Fibroblast of gingiva (primary cell): ENCODE measurements at places on chromosomes 6 and 20.

GRCh38 chr6:105991561-105992314 lies 94.4 kb upstream of the PRDM1 start:
- no peak for DNase-seq

DNA sequence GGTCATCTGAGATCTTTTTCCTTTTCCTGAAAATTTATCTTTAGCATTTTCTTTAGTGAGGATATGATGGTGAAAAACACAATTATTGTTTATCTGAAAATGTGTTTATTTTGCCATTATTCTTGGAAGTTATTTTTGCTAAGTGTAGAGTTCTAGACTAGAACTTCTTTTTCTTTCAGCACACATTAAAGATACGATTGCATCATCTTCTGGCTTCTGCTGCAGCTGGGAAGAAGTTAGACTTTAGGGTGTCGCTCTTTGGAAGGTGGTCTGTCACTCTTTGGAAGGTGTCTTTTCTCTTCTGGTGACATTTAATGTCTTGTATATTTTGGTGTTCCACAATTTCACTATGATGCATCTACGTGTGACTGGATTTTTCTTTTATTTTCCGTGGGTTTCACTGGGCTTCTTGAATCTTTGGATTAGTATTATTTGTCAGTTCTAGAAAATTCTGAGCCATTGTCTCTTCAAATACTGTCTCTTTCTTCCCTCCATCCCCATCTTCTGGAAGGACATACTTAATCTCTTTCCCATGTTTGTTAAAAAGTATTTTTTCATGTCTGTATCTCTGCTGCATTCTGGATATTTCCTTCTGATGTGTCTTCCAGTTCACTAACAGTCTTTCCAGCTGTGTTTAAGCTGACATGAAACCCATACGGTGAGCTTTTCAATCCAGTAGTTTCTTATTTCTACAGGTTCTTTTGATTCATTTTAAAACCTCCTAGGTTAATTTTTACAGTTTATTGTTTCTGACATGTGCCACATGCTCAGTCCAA lies 81.0 kb downstream of the AGPAT4 start:
- DNase-seq: no peak

DNA sequence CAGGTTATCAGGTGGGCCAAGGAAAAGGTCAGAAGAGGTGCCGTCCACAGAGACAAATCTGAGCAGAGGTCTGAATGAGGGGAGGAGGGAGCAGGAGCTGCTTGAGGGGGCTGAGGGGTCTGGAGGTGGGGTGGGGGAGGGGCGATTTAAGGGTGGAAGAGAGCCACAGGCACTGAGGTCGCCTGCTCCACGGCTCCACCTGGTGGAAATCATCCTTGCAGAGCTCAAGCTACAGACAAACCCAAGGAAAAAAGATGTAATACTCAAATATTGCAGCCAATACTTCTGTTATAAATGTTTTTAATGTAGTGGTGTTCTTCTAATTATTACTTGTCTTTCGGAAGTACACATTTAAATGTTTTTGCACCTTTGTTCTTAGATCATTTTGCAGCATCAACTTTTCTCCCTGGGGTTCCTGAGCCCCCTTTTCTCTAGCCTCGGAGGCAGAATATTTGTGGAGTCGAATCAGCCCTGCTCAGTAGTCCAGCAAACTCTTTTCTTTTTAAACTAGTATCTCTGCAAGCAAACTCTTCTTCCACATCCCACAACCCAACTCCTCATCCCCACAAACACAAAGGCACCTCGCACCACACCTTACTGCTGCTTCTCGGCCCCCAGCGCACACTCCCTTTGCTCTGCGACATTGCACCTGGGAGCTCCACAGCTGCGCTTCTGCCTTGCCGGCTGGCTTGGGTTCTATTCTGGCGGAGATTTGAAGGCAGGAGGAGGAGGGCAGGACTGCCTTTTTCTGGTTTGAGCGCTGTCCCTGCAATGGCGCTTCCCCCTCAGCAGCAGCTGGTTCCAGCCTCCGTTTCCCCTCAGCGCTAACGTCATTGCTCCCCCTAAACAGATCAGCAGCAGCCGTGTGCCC lies 51.0 kb upstream of the TFAP2A start:
- peak; percentile 31 for DNase-seq

GRCh38 chr6:125983246-125983945 lies 2.9 kb upstream of the TRMT11 start:
- peak; percentile 72 for DNase-seq

- DNase-seq: no peak
Measured at GRCh38 chr20:45539382-45539781, at the start of gene WFDC6. Gene WFDC6, minus strand, starts transcription at chr20:45539482. Its CDS starts 75 bp downstream, at chr20:45539407.

- DNase-seq: no peak
Measured at GRCh38 chr6:2914318-2914660, 11.2 kb upstream of the SERPINB9 start.

DNA sequence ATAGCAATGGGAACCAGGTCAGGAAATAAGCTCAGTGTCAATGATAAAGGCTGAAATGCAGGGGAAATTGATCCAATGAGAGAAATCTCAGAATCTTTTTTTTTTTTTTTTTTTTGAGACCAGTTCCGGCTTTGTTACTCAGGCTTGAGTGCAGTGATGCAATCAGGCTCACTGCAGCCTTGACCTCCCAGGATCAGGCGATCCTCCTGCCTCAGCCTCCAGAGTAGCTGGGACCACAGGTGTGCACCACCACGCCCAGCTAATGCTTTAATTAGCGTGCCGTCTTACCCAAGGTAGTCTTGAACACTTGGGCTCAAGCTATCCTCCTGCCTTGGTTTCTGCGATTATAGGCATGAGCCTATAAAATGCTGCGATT lies 296.5 kb downstream of the ZNF217 start:
- DNase-seq: no peak

DNA sequence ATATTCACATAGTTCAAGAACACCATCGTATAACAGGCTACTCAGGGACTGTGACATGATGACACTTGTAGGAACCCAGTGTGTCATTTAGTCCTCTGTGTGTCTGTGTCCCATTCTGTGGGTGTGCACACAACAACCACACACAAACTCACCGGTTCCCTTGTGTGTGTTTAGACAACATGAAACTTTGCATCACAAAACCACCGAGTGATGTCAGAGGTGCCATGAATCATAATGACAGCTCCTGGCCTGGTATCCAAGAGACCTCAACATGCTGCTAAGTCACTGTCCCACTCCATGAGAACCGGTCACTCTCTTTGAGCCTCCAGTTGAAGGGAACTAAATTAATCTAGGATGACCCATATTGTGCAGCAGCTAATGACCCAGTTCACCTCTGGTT lies 421.3 kb downstream of the PREX1 start:
- no peak for DNase-seq

- DNase-seq: no peak
Measured at GRCh38 chr20:56634735-56635385, 5.8 kb downstream of the TFAP2C start.

GRCh38 chr6:170160031-170160627 lies 130.7 kb downstream of the DLL1 start:
- DNase-seq: no peak

DNA sequence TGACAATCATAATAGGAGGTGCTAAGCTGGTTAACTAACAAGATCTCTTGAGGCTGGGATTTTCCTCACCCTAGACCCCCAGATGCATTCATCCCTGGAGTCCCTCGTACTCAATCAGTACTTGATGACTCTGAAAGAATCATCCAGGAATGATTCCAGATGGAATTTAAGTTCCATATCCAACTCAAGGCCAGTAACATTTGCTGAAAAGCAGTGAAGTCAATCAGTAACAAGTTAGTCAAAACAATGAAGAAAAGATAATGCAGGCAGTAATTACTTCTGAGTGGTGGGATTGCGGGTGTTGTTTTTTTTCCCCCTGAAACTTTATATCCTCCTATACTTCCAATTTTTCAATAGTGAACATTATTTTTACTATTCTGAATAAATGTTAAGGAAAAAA lies 18.6 kb downstream of the GMDS start:
- no peak for DNase-seq

DNA sequence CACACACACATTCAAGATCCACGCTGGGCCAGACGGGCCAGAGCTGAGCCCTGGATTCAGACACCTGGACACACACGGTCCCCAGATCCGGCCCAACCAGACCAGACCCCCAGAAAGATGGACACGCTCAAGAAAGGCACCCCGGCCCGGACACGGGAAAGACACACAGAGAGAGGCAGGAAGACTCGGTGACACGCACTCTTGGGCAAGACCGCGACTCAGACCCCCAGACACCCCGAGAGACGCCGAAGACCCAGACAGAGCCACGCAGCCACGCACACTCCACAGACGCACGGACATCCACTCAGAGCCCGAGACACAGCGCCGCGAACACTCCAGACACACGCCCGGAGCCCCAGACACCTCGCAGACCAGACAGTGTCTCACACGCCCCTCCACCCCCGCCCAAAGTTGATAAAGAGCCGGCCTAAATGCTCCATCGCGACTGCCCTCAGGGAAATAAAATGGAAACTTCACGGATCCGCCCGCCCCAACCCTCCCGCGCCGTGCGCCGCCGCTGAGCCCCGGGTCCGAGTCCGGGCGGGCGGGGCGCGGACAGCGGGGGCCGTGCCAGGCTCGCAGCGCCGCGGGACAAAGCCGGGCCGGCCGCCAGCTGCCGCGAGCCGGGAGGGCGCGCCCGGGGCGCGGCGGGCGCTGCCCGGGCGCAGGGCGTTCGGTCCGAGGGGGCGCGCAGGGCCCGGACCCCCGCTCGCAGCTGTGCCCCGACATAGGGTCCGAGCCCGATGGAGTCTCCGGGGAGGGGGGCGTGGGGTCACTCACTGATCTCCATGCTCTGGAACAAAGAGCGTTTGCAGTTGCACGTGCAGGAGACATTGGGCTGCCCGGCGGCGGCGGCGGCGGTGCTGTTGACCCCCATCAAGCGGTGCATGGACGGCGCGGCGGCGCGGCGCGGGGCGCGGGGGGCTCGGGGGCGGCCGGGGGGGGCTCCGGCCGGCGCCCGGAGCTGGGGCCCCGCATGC lies 831 bp downstream of the PMEPA1 start:
- DNase-seq: no peak

GRCh38 chr20:63182425-63182824 lies 33.5 kb downstream of the YTHDF1 start:
- no peak for DNase-seq

DNA sequence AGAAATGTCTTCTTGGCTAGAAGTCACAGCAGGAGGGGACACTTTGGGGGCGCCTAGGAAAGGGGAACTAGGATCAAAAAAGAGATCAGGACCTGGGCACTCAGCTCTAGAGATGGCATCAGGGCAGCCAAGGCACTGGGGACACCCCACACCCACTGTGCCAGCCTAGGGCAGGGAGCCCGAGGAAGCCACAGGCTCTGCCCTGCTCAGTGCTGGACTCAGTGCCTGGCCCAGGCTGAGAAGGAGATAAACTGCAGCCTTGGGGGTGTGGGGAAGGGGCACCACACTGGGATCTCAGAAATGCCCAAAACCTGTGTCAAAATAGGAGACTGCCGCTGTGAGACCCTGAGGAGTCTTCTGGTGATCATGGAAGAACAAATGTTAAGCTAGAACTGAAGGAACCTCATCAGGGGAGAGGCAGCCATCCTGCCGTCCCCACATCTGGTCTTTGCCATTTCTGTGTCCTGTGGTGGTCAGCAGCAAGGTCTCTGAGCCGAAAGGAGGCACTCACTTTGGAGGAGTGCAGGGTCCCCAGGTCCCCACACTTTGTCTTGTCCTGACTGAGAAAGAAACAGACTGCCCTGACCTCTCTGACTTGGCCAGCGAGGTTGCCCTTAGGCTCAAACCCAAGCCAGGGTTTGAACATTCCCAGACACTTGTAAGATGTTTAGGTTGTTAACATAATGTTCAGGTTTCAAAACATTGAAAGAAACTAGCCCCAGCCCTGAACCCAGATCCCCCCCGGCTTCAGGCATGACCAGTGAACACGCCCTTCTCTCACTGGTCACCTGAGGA lies 2.3 kb downstream of the ARFRP1 start:
- no peak for DNase-seq

- DNase-seq: no peak
Measured at GRCh38 chr6:75532521-75532920, 38.9 kb upstream of the FILIP1 start.

DNA sequence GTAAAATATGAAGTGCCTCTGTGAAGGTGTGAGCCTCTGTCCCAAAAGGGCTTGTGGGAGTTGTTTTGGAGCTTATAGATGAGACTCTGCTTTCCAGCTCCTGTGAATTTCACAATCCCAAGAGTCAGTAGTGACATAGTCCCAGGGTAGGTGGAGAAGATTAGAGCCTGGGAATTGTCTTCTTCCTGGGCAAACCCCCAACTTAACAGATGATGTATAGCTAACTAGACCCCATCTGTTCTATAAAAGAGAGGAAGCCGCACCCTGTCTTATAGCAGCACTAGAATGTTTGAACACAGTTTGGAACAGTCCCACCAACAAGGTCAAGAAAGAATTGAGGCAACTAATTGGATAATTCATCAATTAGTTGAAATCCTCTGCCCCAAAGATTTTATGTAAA lies 294.7 kb downstream of the ZNF217 start:
- no peak for DNase-seq

GRCh38 chr6:144661116-144661806 lies 376.1 kb downstream of the UTRN start:
- peak; percentile 75 for DNase-seq

DNA sequence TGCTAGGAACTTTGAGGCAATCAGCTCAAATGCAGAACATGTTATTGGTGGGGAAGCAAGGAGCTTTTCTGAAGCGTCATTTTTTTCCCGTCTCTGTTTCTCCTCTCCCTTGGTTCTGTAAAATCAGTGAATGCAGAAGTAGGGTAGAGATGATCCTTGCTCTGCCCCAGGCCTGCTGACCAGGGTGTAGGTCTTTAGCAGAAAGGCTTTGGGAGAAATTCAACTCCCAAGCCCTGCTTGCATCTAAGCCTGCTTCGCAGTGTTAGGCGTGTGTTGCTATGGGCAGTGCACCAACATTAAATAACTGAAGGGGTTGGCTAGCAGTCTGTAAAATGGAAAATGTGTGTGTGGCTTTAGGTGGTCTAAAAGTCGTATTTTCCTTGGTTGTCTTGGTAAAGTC lies 45.9 kb downstream of the SASH1 start:
- DNase-seq: no peak

DNA sequence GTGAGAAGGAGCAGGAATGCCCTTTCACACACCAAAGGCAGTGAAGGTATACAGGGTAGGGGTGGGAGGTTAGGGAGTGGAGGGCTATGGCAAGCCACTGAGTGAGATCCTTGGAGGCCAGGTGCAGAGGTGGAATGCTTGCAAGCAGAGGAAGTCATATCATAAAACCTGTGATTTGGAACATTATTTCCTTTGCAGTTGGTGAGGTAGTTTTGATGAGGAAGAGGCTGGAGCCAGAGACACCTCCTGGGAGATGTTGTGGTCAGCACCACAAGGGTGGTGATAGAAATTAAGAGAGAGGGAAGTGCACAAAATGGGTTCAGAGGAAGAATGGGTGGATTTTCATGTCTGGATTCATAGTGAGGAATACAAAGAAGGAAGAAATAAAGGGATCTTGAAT lies 73.0 kb downstream of the PLCB4 start:
- no peak for DNase-seq

DNA sequence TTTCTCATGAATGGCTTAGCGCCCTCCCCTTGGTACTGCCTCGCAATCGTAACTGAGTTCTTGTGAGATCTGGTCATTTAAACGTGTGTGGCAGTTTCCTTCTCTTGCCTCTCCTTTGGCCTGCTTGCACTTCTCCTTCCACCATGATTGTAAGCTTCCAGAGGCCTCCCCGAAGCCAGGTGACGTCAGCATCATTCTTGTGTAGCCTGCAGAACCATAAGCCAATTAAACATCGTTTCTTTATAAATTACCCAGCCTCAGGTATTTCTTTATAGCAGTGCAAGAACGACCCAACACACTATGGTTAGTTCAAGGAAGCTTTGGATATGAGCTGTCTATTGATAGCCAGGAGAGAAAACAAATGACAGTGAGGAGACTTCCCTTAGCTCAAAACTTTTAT lies 29.5 kb upstream of the ADTRP start:
- DNase-seq: no peak

- no peak for DNase-seq
Measured at GRCh38 chr6:91634791-91635190, 1047.9 kb upstream of the MAP3K7 start.
